T-helper 17 cell (primary cell): ENCODE measurements at places on chromosomes 16 and 17.

DNA sequence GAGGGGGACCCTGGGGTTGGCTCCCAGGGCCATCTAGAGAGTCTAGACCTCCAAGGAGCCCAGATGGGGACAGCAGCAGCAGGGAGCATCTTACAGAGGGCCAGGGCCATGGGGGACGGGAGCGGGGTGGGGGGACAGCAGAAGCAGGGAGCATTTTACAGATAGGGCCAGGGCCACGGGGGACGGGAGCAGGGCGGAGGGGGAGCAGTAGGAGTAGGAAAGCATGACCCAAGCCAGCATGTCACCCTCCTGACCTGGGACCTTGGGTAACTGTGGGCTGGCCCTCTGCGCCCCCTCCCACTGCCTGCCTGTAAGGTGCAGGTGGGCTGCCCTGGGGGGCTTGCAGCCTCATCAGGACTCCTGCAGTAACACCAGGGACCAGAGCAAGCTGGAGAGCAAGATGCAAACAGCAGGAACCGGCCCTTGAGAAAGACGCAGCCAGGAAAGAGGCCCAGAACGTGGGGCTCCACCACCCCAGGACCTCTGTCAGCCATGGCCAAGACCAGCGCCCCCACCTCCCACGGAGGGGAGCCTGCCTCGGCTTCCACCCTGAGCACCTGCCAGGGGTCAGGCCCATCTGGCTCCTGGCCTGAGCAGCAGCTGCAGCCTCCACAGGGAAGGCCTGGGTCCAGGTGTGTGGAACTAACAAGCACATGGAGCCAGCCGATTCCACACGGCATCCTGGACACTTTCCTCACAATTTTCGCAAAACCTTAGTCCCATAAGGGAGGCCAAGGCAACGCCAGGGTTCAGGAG lies 2.4 kb downstream of the ZNF598 start:
- DNase-seq = no peak

DNA sequence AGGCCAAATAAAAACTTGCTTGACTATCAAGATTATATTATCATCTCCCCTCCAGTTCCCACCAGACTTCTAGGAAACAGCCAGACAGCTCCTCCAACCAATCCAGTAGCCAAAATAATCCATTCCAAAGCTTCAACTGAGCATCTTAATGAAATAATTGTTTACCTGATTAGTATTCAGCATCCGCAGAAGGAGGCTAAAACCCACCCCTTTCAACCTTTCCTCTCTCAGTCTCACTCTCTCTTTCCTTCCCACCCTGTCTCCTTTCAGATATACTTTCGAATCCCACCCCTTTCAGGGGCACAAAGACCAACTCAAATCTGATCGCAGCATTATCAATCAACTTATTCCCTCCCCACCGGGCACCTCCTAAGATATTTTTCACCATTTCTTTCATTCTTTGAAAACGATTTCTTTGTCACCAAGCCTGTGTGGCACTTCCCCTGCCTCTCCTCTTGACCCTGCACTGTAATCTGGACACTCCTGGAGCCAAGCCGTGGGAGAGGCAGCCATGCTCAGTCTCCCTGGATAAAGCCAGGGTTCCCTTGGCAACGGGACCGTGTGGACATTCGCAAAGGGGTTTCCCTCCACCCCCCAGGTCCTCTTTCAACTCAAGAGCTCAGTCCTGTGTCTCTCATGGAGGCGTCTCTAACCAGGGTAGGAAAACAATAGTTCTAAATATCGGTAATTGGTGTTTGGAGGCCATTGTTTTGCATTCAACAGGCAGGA lies at the start of gene ANKFN1:
Gene ANKFN1, plus strand, starts transcription at position 602 of the 729 bp plus-strand sequence. CDS start 59,193 bp downstream, outside the sequence.
- DNase-seq = no peak

DNA sequence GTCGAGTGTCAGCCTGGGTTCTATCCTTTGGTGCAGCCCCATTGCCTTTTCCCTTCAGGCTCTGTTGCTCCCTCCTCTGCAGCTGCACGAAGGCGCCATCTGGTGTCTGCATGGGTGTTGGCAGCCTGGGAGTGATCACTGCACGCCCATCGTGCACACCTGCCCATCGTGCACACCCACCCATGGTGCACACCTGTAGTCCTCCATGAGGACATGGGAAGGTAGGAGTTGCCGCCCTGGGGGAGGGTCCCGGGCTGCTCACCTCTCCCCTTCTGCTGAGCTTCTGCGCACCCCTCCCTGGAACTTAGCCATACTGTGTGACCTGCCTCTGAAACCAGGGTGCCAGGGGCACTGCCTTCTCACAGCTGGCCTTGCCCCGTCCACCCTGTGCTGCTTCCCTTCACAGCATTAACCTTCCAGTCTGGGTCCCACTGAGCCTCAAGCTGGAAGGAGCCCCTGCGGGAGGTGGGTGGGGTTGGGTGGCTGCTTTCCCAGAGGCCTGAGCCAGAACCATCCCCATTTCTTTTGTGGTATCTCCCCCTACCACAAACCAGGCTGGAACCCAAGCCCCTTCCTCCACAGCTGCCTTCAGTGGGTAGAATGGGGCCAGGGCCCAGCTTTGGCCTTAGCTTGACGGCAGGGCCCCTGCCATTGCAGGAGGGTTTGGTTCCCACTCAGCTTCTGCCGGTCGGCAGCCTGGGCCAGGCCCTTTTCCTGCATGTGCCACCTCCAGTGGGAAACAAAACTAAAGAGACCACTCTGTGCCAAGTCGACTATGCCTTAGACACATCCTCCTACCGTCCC lies 2.9 kb downstream of the CTRL start:
- DNase-seq = peak; percentile 74

DNA sequence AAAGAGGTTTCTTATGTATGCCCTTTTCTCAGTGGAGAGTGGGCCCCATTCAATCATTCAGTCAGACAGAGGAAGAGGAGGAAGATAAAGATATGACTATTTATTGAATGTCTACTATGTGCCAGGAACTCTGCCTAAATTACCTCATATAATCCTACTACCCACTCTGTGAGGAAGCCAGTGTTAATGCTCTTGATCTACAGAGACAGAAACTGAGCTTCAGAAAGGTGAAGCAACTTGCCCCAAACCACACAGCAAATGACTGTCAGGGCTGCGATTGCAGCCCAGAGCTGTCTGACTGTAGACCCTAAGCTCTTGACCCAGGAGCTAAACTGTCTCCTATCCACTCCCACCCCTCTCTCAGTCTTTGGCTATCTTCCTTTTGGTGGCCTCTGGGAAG lies 8.4 kb downstream of the SRCIN1 start:
- DNase-seq = no peak

- DNase-seq = no peak
These were observed 208.8 kb downstream of the HAPSTR1 start for GRCh38 chr16:9300252-9300651.

- DNase-seq = no peak
These were observed 240.0 kb downstream of the C16orf95 start for GRCh38 chr16:87076950-87077749.

GRCh38 chr16:6016530-6017184 lies 919.1 kb upstream of the EEF2KMT start:
- no peak for DNase-seq

- DNase-seq = no peak
These were observed 9.6 kb downstream of the CDC42EP4 start for GRCh38 chr17:73302189-73302588.

DNA sequence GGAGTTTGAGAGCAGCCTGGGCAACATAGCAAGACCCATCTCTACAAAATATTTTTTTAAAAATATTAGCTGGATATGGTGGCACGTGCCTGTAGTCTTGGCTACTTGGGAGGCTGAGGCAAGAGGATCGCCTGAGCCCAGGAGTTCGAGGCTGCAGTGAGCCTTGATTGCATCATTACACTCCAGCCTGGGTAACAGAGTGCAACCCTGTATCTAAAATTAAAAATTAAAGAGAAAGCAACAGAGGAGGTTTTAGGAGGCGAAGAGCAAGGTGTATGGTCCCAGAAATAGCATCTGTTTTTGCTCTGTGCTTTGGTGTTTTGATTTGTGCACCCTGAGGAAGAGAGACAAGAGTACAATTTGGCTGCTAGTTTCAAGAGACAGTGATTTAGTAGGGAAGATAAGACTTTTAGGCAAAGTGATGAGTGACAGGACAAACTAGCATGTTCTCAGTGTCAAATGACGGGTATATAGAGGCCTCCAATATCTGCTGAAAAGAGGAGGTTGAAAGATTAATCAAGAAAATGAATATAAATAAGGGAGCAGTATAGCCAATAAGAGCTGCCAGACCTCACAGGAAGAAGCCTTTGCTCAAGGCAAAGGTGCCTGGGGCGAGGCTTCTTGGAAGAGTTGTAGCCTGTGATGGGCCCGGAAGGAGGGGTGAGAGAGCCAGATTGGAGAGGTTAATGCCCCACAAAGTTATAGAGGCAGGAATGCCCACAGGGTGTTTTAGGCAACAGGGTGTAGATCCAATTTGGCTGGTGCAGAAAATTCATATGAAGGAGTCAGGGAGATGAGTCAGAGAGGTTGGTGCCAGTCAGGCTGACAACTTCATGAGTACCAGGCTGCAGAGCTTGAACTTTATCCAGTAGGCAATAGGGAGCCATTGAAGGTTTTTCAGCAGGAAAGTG lies 11.4 kb downstream of the HLF start:
- no peak for DNase-seq

DNA sequence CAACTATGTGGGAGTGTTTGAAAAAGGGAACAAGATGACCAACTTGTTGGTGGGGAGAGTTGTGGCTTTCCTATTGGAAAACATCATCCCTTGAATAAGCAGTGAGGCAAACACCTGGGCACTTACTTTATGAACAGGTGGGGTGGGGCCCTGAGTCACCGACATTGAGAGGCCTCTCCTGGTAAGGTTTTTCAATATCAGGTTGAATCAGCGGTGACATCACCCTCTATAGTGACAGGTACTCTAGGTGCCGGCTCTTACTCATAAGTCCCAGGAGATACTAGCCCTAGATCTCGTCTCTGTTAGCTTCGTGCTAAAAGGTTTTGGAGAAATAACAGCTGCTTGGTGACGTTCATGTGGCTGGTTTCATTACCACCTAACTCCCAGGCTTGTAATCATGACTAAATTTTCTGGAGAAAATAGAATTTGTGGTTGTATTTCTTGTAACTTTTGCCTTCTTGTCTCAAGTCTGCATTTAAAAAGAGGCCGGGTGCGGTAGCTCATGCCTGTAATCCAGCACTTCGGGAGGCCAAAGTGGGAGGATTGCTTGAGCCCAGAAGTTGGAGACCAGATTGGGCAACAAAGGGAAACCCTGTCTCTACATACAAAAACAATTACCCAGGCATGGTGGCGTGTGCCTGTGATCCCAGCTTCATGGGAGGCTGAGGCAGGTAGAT lies 19.3 kb downstream of the CDH1 start:
- DNase-seq = no peak

GRCh38 chr17:59011975-59012374 lies 94.7 kb downstream of the TRIM37 start:
- no peak for DNase-seq

DNA sequence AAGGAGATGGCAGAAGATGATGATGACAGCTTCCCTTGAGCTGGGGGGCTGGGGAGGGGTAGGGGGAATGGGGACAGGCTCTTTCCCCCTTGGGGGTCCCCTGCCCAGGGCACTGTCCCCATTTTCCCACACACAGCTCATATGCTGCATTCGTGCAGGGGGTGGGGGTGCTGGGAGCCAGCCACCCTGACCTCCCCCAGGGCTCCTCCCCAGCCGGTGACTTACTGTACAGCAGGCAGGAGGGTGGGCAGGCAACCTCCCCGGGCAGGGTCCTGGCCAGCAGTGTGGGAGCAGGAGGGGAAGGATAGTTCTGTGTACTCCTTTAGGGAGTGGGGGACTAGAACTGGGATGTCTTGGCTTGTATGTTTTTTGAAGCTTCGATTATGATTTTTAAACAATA lies 16.9 kb downstream of the PSMD3 start:
- no peak for DNase-seq

GRCh38 chr17:64471440-64471839 lies 22.5 kb downstream of the MILR1 start:
- DNase-seq = no peak

GRCh38 chr17:63653050-63653449 lies 30.8 kb downstream of the MAP3K3 start:
- DNase-seq = no peak

GRCh38 chr16:14056970-14057369 lies 14.1 kb upstream of the MRTFB start:
- no peak for DNase-seq

- DNase-seq = no peak
These were observed 16.2 kb upstream of the SEZ6 start for GRCh38 chr17:29022074-29022473.

DNA sequence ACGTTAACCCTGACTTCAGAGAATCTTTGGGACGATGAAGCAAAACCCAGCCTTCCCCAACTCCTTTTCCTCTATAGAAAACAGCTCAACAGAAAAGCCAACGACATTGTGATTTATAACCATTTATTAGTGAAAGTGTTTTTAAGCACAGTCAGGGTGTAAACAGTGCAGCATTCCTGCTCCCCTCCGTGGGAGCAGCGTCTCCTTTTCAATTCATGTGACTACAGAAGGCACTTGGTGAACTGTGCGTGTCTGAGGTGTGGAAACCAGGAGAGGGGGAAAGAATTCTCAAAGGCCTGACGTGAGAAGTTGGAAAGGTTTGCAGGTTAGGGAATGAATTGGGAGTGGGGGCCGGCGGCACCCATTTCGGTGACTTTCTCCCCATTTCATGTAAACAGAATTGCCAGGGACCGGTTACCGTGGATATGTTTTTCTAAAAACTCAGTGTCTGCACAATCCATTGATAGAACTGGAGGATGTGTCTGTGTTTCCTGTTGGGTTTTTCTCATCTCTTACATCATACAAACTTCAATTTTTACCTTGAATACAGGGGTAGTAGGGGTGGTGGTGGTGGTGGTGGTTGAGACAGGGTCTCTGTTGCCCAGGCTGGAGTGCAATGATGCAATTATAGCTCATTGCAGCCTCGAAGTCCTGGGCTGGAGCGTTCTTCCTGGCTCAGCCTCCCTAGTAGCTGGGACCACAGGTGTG lies 53.1 kb downstream of the NDE1 start:
- no peak for DNase-seq

GRCh38 chr17:28379814-28380801 lies 8.6 kb downstream of the SARM1 start:
- no peak for DNase-seq

- DNase-seq = no peak
These were observed 28.5 kb downstream of the FTO start for GRCh38 chr16:53732296-53732929.

- DNase-seq = no peak
These were observed 14.4 kb downstream of the CUEDC1 start for GRCh38 chr17:57940653-57941329.

GRCh38 chr17:57084361-57084801 lies 665 bp upstream of the AKAP1 start:
- DNase-seq = no peak

- DNase-seq = no peak
These were observed 35.7 kb upstream of the TRAP1 start for GRCh38 chr16:3752984-3753383.
